ENCODE measurements at places on chromosomes 12 and 14. TPM values are rescaled to one million over a fixed set of nuclear protein-coding genes. Genes with fewer than 3 reads are reported as not detected.

Gene AKAP5
- 0.74 TPM for total RNA-seq

Gene OASL
- total RNA-seq: 0.57 TPM

Gene WNT5B
- 14.7 TPM for total RNA-seq

Gene TMEM30B
- total RNA-seq: 0.14 TPM

Gene LUM
- total RNA-seq: 1,464 TPM

Gene SLC6A12
- total RNA-seq: not detected

Gene ANKRD9
- total RNA-seq: 17.8 TPM

Gene PIANP
- not detected for total RNA-seq

Gene COA8
- total RNA-seq: 17.1 TPM

Gene MAP1LC3B2
- total RNA-seq: 0.28 TPM

Gene MANSC4
- not detected for total RNA-seq

Gene FNTB
- 8.5 TPM for total RNA-seq

Gene PDZRN4
- 0.09 TPM for total RNA-seq

Gene HOXC13
- not detected for total RNA-seq

Gene FGF23
- total RNA-seq: not detected

Gene HOTAIR
- 0.09 TPM for total RNA-seq

Gene PFKM
- 89.0 TPM for total RNA-seq

Gene SERPINA1
- total RNA-seq: not detected

Gene LMO3
- total RNA-seq: 10.8 TPM

Gene FGF6
- total RNA-seq: not detected

Gene CELA1
- not detected for total RNA-seq

Gene DAO
- not detected for total RNA-seq

Gene ANKS1B
- 0.43 TPM for total RNA-seq
